Activated effector memory CD4-positive, alpha-beta T cell treated with Interleukin-2 at 50 U/mL for 16 hours (primary cell): ENCODE measurements at places on chromosomes 1 and 21.
A peak's percentile ranks its signal among the peaks of the same experiment; 100 is the strongest.

DNA sequence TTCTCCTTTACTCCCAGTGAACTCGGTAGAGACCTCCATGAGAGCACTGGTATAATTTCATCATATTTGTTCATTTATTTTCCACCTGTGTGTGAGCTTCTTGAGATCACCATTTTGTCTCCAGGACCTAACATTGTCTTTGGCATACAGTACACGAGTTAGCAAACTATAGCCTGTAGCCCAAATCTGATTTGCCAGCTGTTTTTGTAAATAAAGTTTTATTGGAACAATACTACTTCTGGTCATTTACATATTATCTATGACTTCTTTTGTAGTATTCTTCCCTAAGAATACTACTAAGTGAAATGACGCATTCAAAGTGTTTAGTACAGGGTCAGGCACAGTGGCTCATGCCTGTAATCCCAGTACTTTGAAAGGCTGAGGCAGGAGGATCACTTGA is 449.5 kb downstream of the PLPP3 start:
- DNase-seq: no peak

DNA sequence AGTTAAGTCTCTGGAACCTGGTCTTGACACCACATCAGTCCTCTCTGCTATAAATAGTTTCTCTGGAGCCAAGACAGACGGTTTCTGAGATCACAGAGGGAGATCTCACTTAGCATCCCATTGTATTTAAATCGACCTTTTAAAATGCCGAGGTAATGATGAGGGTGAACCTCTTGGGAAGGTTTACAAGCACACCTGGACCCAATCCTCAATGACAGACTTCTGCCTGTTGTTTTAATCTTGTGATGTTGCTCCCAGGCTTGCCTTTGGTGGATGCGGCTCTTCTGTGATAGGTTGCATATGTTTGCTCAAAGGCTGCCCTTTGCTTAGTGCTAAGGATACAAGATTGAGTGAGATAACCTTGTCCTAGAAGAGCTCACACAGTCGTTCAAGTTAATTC is 104.6 kb upstream of the L1TD1 start:
- no peak for DNase-seq

DNA sequence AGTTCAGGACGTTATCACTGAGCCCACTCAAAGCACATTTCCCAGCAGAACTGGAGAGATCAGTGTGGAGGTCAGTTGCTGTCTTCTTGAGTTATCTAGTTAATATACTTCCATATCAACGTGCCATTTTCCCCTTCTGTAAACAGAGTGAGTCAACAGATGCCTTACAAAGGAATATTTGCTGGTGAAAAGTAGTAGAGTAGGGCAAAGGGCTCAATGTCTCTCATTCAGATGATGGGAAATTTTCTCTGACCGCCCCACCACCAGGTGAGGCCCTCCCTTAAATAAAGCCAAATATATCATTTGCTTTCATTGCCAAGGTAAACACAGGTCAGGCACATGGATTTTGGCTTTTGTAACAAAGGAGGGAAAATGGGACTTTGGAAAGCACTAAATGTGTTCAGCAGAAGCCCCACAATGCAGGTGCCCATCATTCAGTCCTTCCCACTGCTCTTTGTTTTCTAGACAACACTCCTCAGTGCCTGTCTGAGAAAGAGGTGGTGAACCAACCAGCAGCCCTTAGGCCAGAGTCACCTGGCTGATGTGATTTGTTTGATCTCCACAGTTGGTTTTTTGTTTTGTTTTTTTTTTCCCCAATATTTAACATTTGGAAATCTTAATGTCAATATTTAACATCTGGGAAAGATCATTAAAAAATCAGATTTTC is 40.5 kb upstream of the SAMD13 start:
- DNase-seq: no peak

- no peak for DNase-seq
Observed at GRCh38 chr1:244705261-244706234, 52.6 kb downstream of the DESI2 start.

GRCh38 chr1:51518586-51519047 is 449 bp downstream of the EPS15 start:
- peak; percentile 31 for DNase-seq
